Adrenal gland (tissue), 19 donors: ENCODE measurements at places on chromosomes 6 and 20. TPM values are rescaled to one million over a fixed set of nuclear protein-coding genes. Genes with fewer than 3 reads are reported as not detected.

Gene TRDN
- 0.53 TPM for total RNA-seq

Gene TCP11
- 0.40 TPM for total RNA-seq

DNA sequence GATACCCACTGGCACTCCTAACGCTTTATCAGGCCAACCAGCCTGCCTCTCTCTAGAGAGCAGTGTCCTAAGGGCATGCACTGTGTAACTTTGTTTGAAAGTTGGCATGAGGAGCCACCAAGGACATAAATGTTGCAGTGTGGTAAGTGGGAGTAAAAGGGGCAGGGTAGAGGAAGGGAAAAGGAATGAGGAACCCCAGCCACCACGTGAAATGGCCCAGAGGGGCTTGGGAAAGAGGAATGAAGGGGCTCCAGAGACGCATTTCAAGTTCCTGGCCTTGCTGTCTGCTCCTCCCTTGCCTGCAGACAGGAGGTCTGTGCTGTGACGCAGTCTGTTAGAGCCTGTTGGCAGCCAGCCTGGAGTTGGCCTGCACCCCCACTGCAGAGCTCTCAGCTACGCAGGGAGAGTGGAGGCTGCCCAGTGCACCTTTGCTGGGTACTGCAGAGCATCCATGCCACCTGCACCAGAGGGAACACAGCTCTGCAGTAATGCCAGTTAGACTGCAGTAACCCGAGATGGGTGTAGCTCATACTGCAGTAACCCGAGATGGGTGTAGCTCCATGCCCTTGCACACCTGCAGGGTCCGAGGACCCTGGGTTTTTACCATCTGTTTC is 86.8 kb upstream of the SNAP25 start:
- H3K4me1 ChIP-seq = no peaks in the 10 kb centered on the region
- peaks cover 7% of the 10 kb centered on the region for H3K27me3 ChIP-seq
- H3K27ac ChIP-seq = no peak overlapping the region

DNA sequence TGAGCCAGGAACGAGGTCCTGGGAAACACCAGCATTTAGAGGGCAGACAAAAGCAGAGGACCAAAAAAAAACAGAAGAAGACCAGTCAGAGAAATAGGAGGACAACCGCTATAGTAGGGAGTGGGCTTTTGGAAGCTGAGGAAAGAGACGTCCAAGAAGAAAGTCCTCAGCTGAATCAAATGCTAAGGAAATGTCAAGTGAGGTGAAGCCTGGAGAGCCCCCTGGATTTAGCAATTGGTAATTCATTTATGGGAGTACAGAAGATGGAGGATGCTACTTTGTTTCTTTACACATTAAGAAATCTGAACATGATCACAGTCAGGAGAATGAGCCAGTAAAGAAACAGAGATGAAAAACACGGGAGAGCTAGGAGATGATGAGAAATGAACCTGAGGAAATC is 41.1 kb downstream of the LRP11 start:
- DNase-seq = no peak
- H3K4me1 ChIP-seq = no peaks in the 10 kb centered on the region
- H3K27me3 ChIP-seq = no peaks in the 10 kb centered on the region
- peaks cover 13% of the 10 kb centered on the region for H3K36me3 ChIP-seq

- no peaks in the 10 kb centered on the region for H3K36me3 ChIP-seq
- DNase-seq = no peak
- no peak overlapping the region for H3K4me3 ChIP-seq
Measured at GRCh38 chr6:8361259-8361658, 74.1 kb downstream of the SLC35B3 start.

DNA sequence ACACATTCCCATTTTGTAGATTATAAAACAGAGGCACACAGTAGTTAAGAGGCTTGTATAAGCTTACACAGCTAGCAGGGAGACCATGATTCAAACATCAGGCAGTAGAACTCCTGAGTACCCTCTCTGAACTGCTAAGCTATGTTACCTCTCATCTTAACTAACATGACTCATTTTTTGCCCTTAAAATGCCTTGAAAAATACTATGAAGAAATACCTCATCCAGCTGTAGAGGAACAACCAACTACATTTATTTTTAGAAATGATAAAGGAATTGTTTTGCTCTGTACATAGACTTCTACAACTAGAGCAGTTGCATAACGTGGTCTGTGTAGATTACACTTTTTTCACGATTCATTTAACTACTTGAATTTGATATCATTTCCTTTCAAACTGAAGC is 102.1 kb downstream of the FLRT3 start:
- no peak for DNase-seq
- H3K4me1 ChIP-seq = no peaks in the 10 kb centered on the region
- H3K27me3 ChIP-seq = no peaks in the 10 kb centered on the region
- H3K4me3 ChIP-seq = no peak overlapping the region
